ENCODE measurements at places on chromosomes 7 and 10. TPM values are rescaled to one million over a fixed set of nuclear protein-coding genes. Genes with fewer than 3 reads are reported as not detected.

The STK31 gene
- not detected for total RNA-seq

The OR2A7 gene
- 1.3 TPM for total RNA-seq

The CACNA2D1 gene
- 34.0 TPM for total RNA-seq

The PRLHR gene
- total RNA-seq = not detected

The MYL7 gene
- total RNA-seq = not detected

The ITIH2 gene
- total RNA-seq = not detected

The FAM237B gene
- total RNA-seq = not detected

The IRF5 gene
- total RNA-seq = 0.16 TPM

The SGCE gene
- total RNA-seq = 113 TPM

The SPDYE16 gene
- not detected for total RNA-seq

The WDFY4 gene
- total RNA-seq = not detected

The PTPN20 gene
- total RNA-seq = 3.8 TPM

The LIPJ gene
- total RNA-seq = not detected

The USP6NL gene
- total RNA-seq = 11.4 TPM

The PLXDC2 gene
- total RNA-seq = 3.0 TPM

The ADAM12 gene
- 168 TPM for total RNA-seq

The ZPBP gene
- not detected for total RNA-seq

The GJD4 gene
- 0.16 TPM for total RNA-seq

The KIAA1549 gene
- 3.6 TPM for total RNA-seq

The CALHM1 gene
- not detected for total RNA-seq

The ZNF488 gene
- total RNA-seq = under 0.01 TPM

The EN2 gene
- total RNA-seq = not detected

The DRGX gene
- total RNA-seq = not detected

The TACC2 gene
- 7.0 TPM for total RNA-seq

The GRID2IP gene
- not detected for total RNA-seq

The ADO gene
- total RNA-seq = 28.4 TPM

The PLEKHS1 gene
- 0.24 TPM for total RNA-seq

The TMEM229A gene
- not detected for total RNA-seq

The CASP7 gene
- total RNA-seq = 31.6 TPM

The ABCB8 gene
- total RNA-seq = 33.9 TPM

Measured in hair follicle dermal papilla cell (primary cell).